Adrenal gland (tissue), 19 donors: ENCODE measurements at places on chromosomes 5 and 9. TPM values are rescaled to one million over a fixed set of nuclear protein-coding genes. Genes with fewer than 3 reads are reported as not detected.
A peak's percentile ranks its signal among the peaks of the same experiment; 100 is the strongest.

GRCh38 chr9:69719367-69719766, 40.4 kb downstream of the PTAR1 start:
- no peaks in the 10 kb centered on the region for H3K36me3 ChIP-seq
- no peak for DNase-seq

Gene PLEKHG4B
- 0.10 TPM for polyA plus RNA-seq

DNA sequence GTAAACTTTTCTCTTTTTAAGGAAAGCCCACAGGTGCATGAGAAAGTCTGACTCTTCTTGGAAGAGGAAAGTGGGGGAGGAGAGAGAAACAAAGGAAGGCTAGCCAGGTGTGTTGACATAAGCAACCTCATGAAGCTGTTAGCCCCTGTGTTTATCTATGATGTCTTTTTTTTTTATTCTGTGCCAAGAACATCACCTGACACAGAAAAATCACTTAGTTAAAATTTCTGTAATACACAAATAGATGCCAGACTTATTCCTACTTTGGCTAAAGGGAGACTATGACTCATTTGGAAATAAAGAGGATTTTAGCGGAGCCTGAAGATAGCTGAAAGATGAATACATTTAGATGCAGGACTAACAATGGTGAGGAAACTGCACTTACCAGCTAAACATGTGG, 58.3 kb downstream of the BAAT start:
- no peak overlapping the region for H3K27ac ChIP-seq
- no peak overlapping the region for H3K4me3 ChIP-seq

DNA sequence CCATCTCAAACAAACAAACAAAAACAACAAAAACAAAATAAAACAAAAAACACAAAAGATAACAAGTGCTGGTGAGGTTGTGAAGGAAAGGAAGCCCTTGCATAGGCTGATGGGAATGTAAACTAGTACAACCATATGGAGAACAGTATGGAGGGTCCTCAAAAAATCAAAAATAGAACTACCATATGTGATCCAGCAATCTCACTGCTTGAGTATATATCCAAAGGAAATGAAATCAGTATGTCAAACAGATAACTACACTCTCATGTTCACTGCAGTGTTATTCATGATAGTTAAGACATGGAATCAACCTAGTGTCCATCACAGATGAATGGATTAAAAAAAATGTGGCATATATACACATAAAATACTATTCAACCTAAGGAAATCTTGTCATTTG, 395.7 kb upstream of the SLC24A2 start:
- no peak overlapping the region for H3K4me3 ChIP-seq
- no peaks in the 10 kb centered on the region for H3K4me1 ChIP-seq
- no peaks in the 10 kb centered on the region for H3K36me3 ChIP-seq
- no peaks in the 10 kb centered on the region for H3K27me3 ChIP-seq
- DNase-seq, result no peak

Gene ANKRD34B
- polyA plus RNA-seq, result not detected

GRCh38 chr9:134059661-134060395, 8.0 kb downstream of the BRD3 start:
- DNase-seq, result peak; percentile 39
- peaks cover 93% of the 10 kb centered on the region for H3K4me1 ChIP-seq
- H3K27me3 ChIP-seq, result no peaks in the 10 kb centered on the region
- no peak overlapping the region for H3K4me3 ChIP-seq
- no peak overlapping the region for H3K27ac ChIP-seq
- no peaks in the 10 kb centered on the region for H3K36me3 ChIP-seq
